ENCODE measurements at places on chromosomes 16 and 17. TPM values are rescaled to one million over a fixed set of nuclear protein-coding genes. Genes with fewer than 3 reads are reported as not detected.

The TRIM72 gene
- total RNA-seq = under 0.01 TPM

DNA sequence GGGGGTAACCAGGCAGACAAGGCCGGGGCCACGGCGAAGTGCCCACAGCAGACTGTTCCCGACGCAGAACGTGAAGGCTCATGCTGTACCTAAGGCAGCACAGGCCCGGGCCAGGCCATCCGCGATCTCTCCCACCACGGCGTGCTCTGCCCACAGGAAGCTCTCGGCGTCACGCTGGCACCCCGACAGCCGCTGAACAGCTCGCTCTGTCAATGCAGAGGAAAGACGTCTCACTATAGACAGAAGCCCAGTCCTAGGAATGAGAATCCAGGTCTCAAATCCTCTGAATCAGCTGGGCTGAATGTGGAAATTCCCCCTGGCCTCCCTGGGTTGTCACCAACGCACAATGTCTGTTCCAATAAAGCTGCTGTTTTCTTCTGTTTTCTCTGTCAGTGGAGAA lies 21.4 kb downstream of the SERPINF1 start:
- DNase-seq = no peak

GRCh38 chr17:57556977-57557376 lies 188.1 kb downstream of the CCDC182 start:
- no peak for DNase-seq

DNA sequence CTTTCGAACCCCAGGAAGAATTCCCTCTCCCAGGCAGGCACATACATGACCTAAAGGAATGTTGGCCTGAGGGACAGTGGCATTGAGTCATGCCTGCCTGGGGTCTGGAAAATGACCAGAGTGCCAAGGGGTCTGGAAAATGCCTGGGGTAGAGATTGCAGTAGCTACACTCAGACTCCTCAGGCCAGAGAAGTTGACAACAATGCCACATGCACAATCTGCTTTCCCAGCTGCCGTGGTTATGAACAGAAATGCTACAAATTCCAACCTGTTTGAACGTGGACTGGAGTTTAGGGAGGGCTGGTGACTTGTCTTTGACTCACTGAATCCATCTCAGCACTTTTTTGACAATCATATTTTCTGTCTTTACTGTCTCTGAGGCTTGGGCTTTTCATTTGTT lies 250.0 kb downstream of the ABCC12 start:
- no peak for DNase-seq

The C16orf92 gene
- total RNA-seq = not detected

The KRTAP1-1 gene
- total RNA-seq = not detected

DNA sequence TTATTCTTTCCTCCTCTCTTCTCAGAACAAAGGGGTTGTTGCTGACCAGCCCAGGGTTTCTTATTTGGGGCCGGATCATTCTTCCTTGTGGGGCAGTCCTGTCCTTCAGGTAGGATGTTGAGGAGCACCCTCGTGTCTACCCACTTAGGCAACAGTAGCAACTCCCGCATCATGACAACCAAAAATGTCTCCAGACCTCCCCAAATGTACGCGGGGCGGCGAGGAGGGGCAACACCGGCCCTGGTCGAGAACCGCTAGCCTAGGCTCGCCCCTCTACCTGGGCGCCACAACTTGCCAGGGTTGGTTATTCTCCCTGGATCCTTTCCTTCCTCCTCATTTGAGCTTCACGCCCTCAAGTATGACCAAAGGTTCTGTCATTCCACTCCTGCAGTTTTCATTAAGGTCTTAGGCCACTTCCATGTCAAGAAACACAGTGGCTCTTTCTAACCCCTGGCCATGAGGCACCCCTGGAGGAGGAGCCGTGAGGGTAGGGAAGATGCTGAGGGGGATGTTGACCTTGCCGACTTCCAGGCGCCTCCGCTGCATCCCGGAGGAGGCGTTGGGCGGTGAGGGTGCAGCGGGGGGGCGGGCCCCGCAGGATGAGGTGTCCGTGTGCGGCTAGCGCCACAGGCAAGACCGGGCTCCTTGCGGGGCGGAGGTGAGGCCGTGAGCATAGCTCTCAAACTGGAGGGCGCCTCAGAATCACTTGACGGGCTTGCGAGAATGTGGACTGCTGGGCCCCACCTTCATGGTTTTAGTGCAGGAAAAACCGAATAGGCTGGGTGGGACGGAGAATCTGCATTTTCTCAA lies 712 bp upstream of the SPECC1 start:
- no peak for DNase-seq

DNA sequence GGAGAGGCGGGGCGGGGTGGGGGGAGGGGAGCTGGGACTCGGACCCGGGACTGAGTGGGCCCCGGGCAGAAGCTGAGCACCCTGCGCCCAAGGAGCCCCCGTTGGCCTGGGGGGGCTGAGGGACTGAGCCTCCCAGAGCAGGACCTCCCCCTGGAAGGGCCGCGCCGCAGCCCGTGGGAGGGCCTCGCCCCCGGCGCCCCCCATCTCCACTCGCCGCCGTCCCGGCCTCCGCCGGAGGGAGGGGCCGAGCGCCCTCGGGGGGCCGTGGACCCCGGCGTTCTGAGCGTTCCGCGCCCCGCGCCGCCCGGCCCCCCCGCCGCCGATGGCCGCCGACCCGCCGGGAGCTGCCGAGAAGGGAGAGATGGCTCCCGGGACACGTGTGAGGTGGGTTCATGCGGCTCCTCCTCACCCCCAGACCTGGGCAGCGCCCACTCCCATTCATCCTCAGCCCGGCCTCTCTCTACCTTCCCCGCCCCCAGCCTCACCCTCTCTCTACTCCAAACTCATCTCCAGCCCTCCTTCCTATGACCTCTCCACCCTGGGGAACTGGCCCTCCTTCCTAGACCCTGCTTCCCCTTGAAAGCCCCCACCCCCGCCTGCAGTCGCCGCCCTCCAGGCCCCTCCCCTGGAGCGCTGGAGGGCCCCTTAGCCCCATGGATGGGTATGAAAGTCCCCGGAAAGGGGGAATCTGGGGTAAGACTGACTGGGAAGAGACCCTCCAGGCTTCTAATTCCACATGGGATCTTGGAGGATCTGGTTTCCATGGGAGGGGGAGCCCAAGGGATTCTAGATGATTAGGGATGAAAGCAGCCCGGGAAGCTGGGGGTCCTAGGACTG lies 922 bp downstream of the FBXL19 start:
- DNase-seq = no peak

The SLFN14 gene
- total RNA-seq = 0.27 TPM

DNA sequence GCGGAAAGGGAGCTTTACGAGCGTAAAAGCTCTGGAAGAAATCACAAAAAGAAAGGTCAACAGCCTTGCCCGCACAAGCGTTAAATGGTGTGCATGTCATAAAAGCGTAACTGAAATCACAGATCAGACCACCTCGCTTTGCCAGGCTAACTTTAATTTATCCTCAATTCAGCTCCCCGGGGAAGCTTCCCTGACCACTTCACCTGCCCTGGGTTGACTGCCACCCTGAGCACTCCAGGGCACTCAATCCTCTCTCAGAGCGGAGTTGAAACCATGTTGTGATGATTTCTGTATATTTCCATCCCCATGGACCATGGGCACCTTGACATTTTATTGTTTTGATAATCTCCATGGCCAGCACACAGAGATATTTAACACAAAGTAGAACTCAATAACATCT lies 16.1 kb upstream of the NAGS start:
- no peak for DNase-seq

GRCh38 chr17:57352665-57353175 lies 96.4 kb downstream of the MSI2 start:
- DNase-seq = no peak

The KRT24 gene
- total RNA-seq = not detected

The RFFL gene
- total RNA-seq = 24.2 TPM

DNA sequence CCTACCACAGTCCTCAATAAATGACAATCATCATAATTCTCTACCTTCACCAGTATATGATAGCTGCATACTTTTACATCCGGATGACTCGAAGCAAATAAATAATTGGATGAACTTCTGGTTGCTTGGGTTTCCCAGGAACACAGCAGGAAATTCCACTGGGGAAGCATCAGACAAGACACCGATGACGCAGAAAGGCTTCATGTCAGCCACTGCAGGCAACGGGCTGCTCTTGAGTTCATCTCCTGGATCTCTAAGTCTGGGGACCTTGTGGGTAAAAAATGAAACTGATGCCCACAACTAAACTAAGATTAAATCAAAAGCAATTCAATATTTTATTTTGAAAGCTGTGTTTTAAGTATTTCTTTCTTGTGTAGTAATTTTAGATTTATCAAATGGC lies 472.1 kb upstream of the C16orf82 start:
- DNase-seq = no peak

DNA sequence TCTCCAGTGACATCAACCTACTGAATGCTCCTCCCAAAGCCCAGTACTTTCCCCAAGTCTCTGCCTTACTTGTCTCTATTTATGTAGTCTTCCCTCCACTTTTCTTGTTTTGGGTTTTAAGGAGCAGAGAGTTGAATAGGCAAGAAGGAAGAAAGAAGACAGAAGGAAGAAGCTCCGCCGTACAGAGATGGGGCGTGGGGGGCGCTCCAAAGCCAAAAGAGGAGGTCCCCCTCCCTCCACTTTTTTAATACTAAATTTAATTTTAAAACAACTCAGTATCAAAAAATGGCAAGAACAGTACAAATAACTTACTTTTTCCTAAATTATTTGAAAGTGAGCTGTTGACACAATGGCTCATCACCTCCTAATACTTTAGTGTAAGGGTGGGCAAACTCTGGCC lies 4.6 kb downstream of the EFTUD2 start:
- DNase-seq = no peak

GRCh38 chr16:58026139-58026704 lies 668 bp downstream of the MMP15 start:
- no peak for DNase-seq

The UBALD1 gene
- total RNA-seq = 30.4 TPM

The DDX5 gene
- total RNA-seq = 294 TPM

The HYDIN gene
- 0.27 TPM for total RNA-seq

The TBC1D28 gene
- total RNA-seq = under 0.01 TPM

DNA sequence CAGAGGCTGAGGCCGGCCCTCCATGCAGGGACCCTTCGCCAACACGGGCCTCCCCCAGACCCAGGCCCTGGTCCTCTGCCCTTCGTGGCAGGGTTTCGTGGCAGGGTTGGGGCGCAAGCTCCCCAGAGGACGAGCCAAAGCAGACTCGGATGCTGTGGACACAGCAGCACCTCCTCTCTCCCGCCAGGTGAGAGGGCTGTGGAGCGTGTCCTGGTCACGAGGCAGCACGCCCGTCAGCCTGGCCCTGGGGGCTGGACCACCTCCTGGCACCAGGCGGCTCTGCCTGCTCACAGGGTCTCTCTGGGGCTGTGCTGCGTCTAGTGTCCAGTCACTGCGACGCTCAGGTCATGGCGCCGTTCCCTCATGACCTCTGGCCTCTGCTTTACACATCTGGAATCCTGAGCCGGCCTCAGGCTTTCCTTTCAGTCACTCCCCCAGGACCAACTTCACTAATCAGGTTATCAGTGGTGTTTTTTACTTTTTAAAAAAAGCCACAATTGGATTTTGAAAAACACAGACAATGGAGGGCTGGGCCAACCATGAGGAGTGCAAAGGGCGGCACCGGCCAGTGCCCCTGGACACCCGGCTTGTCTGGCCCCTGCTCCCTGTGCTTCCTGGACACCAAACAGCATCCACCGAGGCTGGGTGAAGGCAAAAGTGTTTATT lies 5.4 kb downstream of the NDUFAF8 start:
- DNase-seq = no peak

DNA sequence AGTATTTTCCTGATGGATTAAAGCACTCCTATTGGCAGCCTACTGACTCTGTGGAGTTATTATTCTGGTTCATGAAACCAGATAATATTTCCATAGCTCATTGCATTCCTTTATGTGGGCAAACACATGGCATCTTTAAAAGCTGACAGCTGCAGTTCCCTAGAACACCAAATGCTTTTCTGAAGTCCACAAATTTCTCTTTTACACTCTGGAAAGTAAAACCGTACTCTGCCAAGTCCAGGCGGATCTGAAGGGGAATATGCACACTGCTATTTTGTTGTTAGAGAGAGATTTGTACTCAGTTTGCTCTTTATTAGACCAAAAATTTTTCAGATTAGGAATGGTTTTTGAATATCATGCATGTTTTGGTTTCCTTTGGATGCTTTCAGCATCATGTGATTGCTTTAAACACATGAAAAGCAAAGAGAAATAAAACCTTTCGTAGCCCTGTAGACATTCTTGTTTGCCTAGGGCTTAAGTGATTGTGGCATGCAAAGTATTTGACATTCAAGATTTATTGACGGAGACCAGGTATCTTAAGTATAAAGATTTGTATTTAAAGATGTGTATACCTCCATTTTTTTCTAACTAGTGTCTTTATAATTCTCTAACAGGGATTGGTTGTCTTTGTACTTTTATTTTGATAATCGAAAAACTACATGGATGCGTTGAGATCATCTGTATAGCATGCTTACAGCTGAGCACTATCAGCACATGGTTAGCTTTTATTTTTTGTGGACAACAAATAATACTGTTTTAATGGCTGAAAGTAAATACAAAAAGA lies 19.5 kb downstream of the SEC14L1 start:
- DNase-seq = no peak

DNA sequence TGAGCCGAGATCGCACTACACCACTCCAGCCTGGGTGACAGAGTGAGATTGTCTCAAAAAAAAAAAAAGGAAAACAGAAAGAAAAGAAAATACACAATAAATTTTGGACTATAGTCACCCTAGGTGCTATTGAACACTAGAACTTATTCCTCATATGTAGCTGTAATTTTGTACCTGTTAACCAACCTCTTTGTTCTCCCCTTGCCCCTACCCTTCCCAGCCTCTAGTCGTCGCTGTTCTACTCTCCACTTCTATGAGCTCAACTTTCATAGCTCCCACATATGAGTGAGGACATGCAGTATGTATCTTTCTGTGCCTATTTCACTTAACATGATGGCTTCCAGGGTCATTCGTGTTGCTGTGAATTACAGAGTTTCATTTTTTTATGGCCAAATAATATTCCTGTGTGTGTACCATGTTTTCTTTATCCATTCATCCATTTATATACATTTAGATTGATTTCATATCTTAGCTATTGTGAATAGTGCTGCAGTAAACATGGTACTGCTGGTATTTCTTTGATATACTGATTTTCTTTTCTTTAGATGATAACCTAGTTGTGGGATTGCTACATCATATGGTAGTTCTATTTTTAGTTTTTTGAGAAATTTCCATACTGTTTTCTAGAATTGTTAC lies 28.3 kb downstream of the VPS35L start:
- peak; percentile 31 for DNase-seq

GRCh38 chr16:69595127-69596036 lies 29.6 kb downstream of the NFAT5 start:
- no peak for DNase-seq

Data from hematopoietic multipotent progenitor cell (in vitro differentiated cells).